Activated CD4-positive, CD25-positive, alpha-beta regulatory T cell (primary cell): ENCODE measurements at places on chromosomes 6 and 20.

GRCh38 chr20:17612992-17613327, 43.1 kb downstream of the DSTN start:
- no peak for DNase-seq

GRCh38 chr6:125904871-125905270, 51.7 kb upstream of the HINT3 start:
- DNase-seq: no peak

DNA sequence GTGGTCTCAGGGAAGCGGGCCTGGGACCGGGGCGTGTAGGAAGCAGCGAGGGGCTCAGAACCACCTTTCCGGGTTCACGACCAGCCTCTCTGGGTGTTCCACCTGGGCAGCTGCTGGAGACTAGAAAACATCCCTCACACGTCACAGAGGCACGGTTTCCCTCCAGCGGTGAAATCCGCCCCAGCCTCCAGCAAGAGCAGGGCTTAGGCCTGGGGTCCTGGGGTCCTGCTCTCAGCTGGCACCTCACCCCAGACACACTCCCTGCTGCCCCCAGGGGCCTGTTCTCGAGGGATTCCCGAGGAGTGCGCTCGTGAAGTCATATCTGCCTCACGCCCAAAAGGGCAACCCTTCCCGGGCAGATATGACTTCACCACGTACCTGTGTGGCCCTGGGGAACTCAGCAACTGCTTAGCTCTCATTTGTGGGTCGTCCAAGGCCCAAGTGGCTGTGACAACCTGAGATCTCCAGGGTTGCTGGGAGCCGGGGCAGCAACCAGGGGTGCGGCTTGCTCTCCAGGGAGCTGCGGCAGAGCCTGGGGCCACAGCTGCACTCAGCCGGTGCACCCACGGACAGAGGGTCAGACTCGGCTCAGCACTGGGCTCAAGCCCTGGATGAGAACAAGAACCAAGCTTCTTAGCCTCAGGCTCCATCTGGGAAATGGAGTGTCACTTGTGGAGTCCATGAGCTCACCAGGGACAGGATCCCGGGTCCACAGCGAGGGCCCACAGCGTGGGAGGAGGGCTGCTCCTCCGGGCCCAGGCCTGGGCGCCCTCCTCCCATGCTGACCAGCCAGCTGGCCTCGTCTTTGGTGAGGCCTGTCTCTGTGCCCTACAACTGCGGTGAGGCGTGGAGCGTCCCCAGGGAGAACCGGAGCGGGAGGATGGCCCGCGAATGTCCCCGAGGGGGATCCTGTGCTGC, 661 bp downstream of the FNDC11 start:
- DNase-seq: no peak

- no peak for DNase-seq
Observed at GRCh38 chr6:40803897-40804702, 216.9 kb upstream of the LRFN2 start.

- no peak for DNase-seq
Observed at GRCh38 chr20:54137115-54137514, 36.7 kb downstream of the CYP24A1 start.

DNA sequence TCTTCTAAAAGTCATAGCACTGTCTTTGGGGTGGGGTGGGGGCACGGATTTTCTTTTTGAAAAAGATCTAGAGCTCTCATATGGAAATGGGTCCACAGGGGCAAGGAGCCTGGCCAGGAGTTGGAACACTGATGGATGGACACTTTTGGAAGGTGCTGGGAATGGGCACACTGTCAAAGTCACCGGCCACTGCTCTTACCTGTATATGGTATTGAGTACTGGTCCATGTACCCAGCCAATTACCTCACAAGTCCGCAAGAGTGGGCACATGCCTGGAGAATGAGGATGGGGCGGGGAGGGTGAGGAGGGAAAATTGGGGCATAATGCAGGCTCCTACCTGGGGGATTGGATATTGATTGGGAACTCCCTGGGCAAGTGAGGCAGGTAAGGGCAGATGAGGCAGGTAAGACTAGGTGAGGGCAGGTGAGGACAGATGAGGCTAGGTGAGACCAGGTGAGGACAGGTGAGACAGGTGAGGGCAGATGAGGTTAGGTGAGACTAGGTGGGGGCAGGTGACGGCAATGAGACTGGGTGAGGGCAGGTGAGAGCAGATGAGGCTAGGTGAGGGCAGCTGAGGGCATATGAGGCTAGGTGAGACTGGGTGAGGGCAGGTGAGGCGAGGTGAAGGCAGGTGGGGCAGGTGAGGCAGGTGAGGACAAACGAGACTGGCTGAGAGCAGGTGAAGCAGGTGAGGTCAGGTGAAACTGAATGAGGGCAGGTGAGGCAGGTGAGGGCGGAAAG, 167.9 kb downstream of the NRN1 start:
- no peak for DNase-seq

- no peak for DNase-seq
Observed at GRCh38 chr20:45949542-45950329, 15.3 kb downstream of the PCIF1 start.

- no peak for DNase-seq
Observed at GRCh38 chr6:107956181-107956580, 1.8 kb downstream of the SEC63 start.

GRCh38 chr6:74015427-74015826, 319.4 kb downstream of the CD109 start:
- DNase-seq: no peak

GRCh38 chr6:70282312-70282918, 20.5 kb downstream of the COL9A1 start:
- DNase-seq: no peak

GRCh38 chr6:44918671-44919296, 409.3 kb upstream of the RUNX2 start:
- DNase-seq: no peak
